ENCODE measurements at places on chromosomes 5 and 9.
A peak's percentile ranks its signal among the peaks of the same experiment; 100 is the strongest.

GRCh38 chr9:37769306-37769705 is 15.6 kb downstream of the EXOSC3 start:
- H3K27me3 ChIP-seq, result no peaks in the 10 kb centered on the region
- H3K27ac ChIP-seq, result no peak overlapping the region
- H3K4me3 ChIP-seq, result no peak overlapping the region
- H3K36me3 ChIP-seq, result no peaks in the 10 kb centered on the region

DNA sequence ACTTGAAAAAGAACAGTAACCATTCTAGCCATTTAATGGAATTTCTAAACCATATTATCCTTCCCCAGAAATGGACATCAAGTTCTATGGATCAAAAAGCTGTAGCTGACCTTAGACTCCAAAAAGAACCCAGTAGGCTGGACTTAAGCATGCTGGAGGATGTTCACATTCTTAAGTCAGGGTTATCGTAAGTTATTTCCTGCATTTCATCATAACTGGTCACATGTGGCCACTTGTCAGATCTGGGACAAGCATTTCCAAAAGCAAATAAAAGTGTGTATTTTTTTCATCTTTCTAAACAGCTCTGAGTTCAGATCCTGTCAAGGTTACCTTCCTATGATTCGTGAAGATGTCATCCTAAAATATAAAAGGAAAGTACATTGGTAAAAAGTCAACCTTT is 274.5 kb upstream of the PTGER4 start:
- H3K27me3 ChIP-seq, result no peaks in the 10 kb centered on the region
- peak overlapping the region; percentile 100 for H3K27ac ChIP-seq
- H3K4me1 ChIP-seq, result peaks cover 85% of the 10 kb centered on the region
- peak overlapping the region; percentile 53 for H3K4me3 ChIP-seq
- H3K36me3 ChIP-seq, result no peaks in the 10 kb centered on the region

GRCh38 chr5:2254406-2254805 is 371.7 kb upstream of the IRX4 start:
- no peak overlapping the region for H3K4me3 ChIP-seq
- H3K27me3 ChIP-seq, result peaks cover 6% of the 10 kb centered on the region
- peaks cover 2% of the 10 kb centered on the region for H3K4me1 ChIP-seq

DNA sequence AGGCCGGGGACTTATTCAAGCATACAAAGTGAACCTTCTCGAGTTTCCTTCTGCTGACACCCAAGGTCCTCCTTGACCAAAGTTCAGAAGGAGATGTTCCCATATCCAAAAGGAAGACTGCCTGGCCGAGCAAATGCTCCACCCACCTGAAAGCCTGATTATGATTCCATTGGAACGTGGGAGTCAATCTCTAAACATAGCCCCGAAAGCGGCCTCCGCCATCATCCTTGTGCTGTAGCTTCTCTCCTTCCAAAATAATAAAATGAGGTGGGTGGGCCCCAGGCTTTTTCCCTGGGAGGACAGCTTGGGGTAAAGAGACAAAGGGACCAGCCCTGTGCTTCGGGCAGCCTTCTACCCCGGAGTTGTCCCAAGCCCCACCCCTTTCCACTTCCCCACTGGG is 355.6 kb upstream of the SLC30A5 start:
- no peaks in the 10 kb centered on the region for H3K27me3 ChIP-seq
- H3K36me3 ChIP-seq, result no peaks in the 10 kb centered on the region
- H3K4me1 ChIP-seq, result no peaks in the 10 kb centered on the region
- DNase-seq, result no peak

- no peak overlapping the region for H3K27ac ChIP-seq
- H3K36me3 ChIP-seq, result no peaks in the 10 kb centered on the region
- no peaks in the 10 kb centered on the region for H3K27me3 ChIP-seq
- H3K4me1 ChIP-seq, result no peaks in the 10 kb centered on the region
- no peak overlapping the region for H3K4me3 ChIP-seq
Measured at GRCh38 chr9:8614926-8615440, 815.4 kb upstream of the DMAC1 start.

GRCh38 chr9:133327834-133328484 is 8.0 kb downstream of the SURF6 start:
- H3K4me1 ChIP-seq, result no peaks in the 10 kb centered on the region
- no peaks in the 10 kb centered on the region for H3K36me3 ChIP-seq
- no peaks in the 10 kb centered on the region for H3K27me3 ChIP-seq
- DNase-seq, result no peak
- no peak overlapping the region for H3K4me3 ChIP-seq

DNA sequence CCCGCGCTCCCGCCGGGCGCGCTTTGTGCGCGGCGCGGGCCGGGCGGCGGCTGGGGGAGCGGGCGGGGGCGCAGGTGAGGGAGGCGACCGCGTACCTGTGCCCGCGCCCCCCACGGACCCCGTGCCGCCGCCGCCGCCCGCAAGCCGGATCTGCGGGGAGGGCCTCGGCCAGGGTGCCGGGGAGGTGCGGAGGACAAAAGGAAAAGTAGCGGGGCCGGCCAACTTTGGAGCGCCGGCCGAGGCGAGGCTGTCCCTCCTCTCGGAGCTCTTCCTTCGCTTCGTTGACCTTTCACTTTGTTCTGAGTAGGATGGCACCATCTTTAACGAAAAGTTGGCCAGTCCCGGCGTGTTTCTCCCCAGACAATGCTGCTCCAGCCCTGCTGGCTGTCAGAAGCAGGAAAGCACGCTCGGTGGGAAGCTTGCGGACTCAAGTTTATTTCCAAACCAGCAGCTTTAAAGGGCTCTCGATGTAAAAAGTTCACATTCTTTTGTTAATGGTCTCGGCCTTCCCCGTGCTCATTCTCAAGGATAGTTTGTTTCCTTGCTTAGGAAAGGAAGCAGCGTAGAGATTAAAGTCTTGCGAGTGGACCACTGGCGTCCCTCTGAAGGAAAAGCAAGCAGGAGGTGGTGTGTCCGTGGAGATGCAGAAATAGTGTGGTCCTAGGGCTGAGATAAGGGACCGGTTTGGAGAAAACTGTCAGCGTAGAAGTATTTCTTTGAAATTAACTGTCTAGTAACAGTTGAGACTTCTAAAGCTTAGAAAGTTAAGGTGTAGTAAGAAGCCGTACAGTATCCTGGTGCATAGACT is 639 bp downstream of the EHMT1 start:
- no peak for DNase-seq
- H3K27ac ChIP-seq, result peak overlapping the region; percentile 76
- H3K36me3 ChIP-seq, result no peaks in the 10 kb centered on the region
- H3K4me3 ChIP-seq, result peak overlapping the region; percentile 84
- H3K4me1 ChIP-seq, result peaks cover 39% of the 10 kb centered on the region

DNA sequence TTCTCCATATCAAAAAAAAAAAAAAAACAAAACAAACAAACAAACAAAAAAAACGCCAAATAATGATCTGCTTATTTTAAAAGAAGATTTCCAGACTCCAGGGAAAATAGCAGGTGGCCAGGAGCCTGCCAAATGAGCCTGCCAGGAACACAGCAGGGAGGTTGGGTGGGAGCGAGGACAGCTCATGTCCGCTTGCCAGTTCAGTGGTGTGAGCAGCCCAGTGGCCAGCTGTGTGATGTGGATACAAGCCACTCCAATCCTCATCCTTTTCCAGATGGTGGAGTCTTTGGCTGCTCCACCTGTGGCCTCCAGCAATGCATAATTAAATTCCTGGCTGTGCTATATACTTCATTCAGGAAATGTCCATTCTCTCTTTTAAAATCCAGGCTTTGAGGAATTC is 1025.1 kb upstream of the C9orf72 start:
- H3K4me1 ChIP-seq, result no peaks in the 10 kb centered on the region
- H3K36me3 ChIP-seq, result no peaks in the 10 kb centered on the region
- no peak overlapping the region for H3K27ac ChIP-seq
- no peak for DNase-seq

- no peaks in the 10 kb centered on the region for H3K27me3 ChIP-seq
- no peak overlapping the region for H3K27ac ChIP-seq
Measured at GRCh38 chr5:176941951-176942350, 42.8 kb upstream of the HK3 start.

DNA sequence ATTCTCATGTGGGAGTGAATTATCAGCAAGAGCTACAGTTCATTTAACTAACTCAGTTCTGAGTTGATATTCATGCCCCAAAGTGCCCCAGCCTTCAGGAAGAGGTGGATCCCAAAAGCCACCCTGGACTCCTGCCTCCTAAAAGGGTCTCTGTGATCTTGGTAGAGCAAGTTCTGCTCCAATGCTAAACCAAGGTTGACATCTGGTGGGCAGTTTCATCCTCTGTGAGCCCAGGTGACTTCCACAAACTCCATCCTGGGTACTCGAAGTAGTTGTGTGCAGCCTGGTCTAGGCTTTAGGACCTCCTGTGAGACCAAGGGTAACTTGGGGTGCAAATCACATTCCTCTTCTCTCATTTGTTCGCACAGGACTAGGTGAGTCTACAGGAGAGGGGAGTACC is 816.8 kb downstream of the MTRR start:
- no peaks in the 10 kb centered on the region for H3K27me3 ChIP-seq
- no peaks in the 10 kb centered on the region for H3K36me3 ChIP-seq
- H3K4me3 ChIP-seq, result no peak overlapping the region
- no peak overlapping the region for H3K27ac ChIP-seq
- DNase-seq, result no peak

- no peak for DNase-seq
- no peak overlapping the region for H3K27ac ChIP-seq
- no peak overlapping the region for H3K4me3 ChIP-seq
- H3K27me3 ChIP-seq, result peaks cover 8% of the 10 kb centered on the region
- peaks cover 5% of the 10 kb centered on the region for H3K36me3 ChIP-seq
Measured at GRCh38 chr9:97723819-97724218, 26.7 kb upstream of the XPA start.

DNA sequence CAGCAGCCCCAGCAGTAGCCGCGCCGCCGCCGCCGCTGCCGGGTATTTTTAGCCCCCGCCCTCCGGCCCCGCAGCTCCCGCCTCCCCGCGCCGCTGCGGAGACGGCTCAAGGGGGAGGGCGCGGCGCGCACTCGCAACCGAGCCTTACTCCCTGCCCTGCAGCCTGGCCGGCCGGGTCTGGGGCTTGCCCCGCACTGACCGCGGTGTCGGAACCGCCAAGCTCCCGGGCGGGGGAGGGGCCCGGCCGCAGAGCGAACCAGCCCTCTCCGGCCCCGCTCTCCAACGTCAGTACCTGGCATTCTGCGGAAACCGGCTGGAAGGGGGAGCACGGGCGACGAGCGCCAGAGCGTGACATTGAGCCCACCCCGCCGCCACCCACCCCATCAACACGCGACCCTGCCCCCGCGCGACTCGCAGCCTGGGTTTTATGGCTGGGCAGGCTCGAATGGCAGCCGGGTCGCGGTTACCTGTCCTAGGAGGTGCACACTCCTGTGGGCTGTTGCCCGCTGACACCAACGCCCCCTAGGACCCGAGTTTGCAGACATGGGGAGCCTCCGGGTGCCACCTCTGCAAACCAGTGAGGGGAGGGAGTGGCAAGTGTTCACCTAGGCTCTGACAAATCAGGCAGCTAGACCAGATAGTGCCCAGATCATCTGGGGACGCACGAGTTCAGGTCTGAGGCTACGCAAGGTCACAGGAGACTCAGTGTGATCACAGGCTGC is at the start of gene ACSL6:
TSS of gene ACSL6 (minus strand) at position 37 of the 722 bp plus-strand sequence. CDS start 105 bp downstream, outside the sequence.
- peaks cover 16% of the 10 kb centered on the region for H3K4me1 ChIP-seq
- peaks cover 9% of the 10 kb centered on the region for H3K27me3 ChIP-seq
- peak; percentile 44 for DNase-seq
- H3K4me3 ChIP-seq, result peak within 1 kb of the TSS; percentile 82
- no peaks in the 10 kb centered on the region for H3K36me3 ChIP-seq

- H3K4me3 ChIP-seq, result no peak overlapping the region
- peak overlapping the region; percentile 94 for H3K27ac ChIP-seq
- peaks cover 53% of the 10 kb centered on the region for H3K4me1 ChIP-seq
- H3K36me3 ChIP-seq, result peaks cover 20% of the 10 kb centered on the region
- H3K27me3 ChIP-seq, result no peaks in the 10 kb centered on the region
- no peak for DNase-seq
Measured at GRCh38 chr5:131068076-131068475, 97.0 kb downstream of the HINT1 start.

DNA sequence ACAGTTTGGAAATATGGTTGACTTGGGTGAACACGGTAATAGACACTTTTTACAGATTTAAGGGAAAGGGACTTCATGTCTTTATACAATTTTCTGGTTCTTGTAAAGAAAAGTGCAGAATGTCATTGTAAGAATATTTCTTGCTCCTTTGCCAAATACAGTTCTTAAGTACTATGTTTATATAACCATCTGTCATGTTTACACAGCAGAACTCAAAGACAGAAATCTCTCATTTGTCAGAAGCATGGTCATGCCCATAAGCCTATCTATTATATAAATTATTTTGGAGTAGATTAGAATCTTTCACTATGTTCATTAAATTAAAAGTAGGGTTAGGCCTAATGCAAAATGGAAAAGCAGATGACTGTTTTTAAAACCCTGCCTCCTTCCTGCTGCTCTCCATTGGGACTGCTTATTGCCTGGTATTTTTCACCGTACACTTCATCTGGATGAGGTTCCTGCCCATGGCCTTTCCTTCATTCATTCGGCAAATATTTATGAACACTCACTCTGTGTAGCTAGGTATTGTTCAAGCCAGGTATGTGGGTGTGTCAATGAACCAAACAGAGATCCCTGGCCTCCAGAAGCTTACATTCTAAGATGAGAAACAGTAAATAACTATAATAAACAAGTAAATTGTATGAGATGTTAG is 558.1 kb downstream of the NR2F1-AS1 start:
- no peak overlapping the region for H3K27ac ChIP-seq
- H3K27me3 ChIP-seq, result peaks cover 3% of the 10 kb centered on the region
- no peak overlapping the region for H3K4me3 ChIP-seq

GRCh38 chr5:175853573-175854230 is 17.7 kb upstream of the CPLX2 start:
- H3K27ac ChIP-seq, result no peak overlapping the region
- peaks cover 15% of the 10 kb centered on the region for H3K36me3 ChIP-seq
- H3K4me1 ChIP-seq, result no peaks in the 10 kb centered on the region
- no peak for DNase-seq

DNA sequence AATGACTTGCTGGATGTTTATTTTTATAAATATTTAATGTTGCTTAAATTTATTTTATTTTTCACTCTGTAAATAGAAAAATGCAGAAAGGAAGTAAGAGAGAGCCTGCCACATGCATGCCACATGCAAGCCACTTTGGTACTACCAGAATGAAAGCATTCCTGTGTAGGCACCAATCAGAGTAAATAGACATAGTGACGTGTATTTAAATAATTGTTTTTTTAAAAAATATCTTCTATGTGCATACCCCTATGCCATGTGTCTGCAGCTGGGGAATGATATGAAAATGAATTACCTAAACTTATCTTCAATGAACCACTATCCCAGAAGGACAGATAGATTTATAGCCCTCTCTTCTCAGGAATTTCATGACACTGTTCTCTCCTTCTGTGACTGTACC is 651.5 kb upstream of the RIOK2 start:
- no peak for DNase-seq
- no peak overlapping the region for H3K27ac ChIP-seq
- H3K36me3 ChIP-seq, result no peaks in the 10 kb centered on the region
- H3K4me1 ChIP-seq, result no peaks in the 10 kb centered on the region
- H3K27me3 ChIP-seq, result peaks cover 3% of the 10 kb centered on the region

- no peak overlapping the region for H3K4me3 ChIP-seq
- H3K4me1 ChIP-seq, result no peaks in the 10 kb centered on the region
- DNase-seq, result no peak
- no peaks in the 10 kb centered on the region for H3K27me3 ChIP-seq
Measured at GRCh38 chr9:32456564-32456963, 69.4 kb downstream of the RIGI start.

GRCh38 chr5:54415147-54415546 is 40.4 kb upstream of the HSPB3 start:
- no peaks in the 10 kb centered on the region for H3K4me1 ChIP-seq
- no peak for DNase-seq
- H3K4me3 ChIP-seq, result no peak overlapping the region

Data from naive thymus-derived CD8-positive, alpha-beta T cell (primary cell).